Activated effector memory CD4-positive, alpha-beta T cell treated with Interleukin-2 at 50 U/mL for 16 hours (primary cell): ENCODE measurements at places on chromosomes 4 and X.

DNA sequence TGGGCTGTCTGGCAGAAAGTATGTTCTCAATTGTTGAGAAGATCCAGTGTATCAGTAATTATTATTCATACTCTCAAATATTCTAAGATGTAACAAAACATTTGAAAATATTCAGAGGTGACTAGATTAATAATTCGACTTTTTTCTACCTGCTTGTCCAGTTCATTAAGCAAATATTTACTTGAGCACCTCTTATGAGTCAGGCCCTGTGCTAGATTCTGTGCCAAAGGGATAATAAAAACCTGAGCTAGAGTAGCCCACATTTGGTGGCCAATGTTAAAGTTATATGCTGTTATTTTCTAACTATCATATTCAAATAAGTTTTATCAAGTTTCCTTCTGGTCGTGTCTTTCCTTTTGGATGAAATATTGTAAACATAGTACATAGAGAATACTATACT, 58.5 kb downstream of the ARHGAP10 start:
- no peak for DNase-seq

- no peak for DNase-seq
Measured at GRCh38 chr4:6509587-6509986, 37.2 kb upstream of the PPP2R2C start.

- no peak for DNase-seq
Measured at GRCh38 chrX:71489540-71489939, 43.4 kb upstream of the OGT start.

DNA sequence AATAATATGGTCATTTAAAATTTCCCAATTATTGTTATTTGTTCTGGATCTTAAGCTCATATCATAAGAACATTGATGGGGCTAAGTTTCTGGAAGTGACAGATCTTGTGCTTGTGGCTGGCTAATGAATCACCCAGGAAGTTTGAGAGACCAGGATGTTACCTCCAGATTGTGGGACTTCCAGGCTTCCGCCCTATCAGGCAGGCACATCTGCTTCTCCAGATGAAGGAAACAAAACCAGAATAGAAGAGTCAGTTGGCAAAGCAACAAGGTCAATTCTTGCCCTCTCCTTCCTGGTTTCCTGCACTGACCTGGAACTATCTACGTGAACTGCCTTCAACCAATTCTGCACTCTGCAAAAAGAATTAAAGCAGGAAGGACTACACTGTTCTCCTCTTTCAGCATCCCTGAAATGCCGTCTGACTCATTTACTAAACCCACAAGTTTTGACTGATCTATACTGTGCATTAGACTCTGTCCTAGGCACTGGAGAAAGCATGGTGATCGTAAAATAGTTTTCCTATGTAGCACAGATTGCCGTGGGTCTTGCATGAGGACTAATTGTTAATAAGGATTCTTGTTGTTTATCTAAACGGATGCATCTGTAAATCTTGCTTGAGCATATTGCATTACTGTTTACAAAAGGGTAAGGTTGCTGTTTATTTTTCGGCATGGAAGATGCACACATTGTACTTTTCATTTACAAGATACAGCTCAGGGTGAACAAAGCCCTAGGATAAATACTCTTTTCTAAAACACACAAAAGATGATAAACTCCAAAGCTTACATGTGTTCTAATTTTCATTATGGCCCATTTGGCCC, 74.6 kb downstream of the AMELX start:
- no peak for DNase-seq

- DNase-seq = no peak
Measured at GRCh38 chr4:26000274-26000950, 86.4 kb downstream of the SMIM20 start.

DNA sequence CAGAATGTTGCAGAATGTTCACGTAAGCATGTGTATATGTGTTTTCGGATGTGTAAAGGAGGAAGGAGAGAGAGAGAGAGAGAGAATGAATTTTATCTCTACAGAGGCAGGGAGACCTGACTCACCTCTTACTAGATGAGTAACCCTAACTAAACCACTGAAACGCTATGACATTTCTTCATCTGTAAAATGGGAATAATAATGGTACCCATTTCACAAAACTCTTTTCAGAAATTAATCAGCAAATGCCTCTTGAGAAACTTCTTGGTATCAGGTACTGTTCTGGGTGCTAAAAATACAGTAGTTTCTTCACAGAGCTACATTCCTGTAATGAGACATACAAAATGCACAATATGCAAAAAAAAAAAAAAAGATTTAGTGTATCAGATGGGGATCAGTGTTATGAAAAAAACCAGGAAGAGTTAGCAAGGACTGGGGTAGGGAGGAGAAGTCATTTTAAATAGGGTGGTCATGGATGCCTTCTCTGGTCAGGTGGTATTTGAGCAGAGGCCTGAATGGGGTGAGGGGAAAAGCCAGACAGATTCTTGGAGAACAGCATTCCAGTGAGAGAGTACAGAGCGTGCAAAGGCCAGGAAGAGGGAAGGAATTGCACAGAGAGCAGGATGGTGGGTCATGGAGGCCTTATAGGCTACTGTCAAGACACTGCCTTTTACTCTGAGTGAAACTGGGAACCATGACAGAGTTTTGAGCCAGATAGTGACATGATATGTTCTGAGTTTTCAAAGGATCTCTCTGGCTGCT, 84.9 kb upstream of the SPANXB1 start:
- no peak for DNase-seq

- no peak for DNase-seq
Measured at GRCh38 chr4:100539706-100540105, 21.9 kb upstream of the EMCN start.

DNA sequence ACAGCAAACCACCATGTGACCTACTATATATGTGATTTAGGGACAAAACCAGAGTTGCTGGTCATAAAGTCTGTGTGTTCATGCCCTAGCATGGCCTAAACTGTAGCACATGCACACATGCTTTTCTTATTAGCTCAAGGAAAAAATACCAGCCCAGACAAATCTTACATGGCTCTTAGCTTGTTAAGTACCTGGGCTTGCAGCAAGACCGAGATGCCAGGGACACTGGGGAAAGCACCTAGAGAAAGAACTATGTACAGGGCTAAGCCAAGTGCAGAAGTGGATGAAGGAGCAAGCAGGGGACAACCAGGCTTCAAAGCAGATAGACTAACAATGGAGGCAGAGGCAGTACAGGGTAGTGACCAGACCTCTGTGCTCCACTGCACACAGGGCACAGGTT, 3.4 kb upstream of the GABRE start:
- DNase-seq = no peak

- DNase-seq = no peak
Measured at GRCh38 chr4:68132342-68132741, 2.7 kb upstream of the TMPRSS11F start.

- no peak for DNase-seq
Measured at GRCh38 chrX:29890004-29890403, 325.4 kb upstream of the MAGEB2 start.

DNA sequence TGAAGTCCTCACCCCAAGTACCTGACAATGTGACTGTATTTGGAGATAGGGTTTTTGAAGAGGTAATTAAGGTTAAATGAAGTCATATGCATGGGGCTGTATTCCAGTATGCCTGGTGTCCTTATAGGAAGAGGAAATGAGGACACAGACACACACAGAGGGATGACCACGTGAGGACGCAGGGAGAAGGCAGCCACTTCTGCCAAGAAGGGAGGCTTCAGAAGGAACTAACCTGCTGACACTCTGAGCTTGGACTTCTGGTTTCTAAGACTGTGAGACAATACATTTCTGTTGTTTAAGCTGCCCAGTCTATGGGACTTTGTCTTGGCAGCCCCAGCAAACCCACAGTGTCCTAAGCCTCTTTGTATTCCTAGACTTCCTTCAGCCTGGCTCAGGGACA, 3.0 kb upstream of the SLC2A9 start:
- no peak for DNase-seq

- DNase-seq = no peak
Measured at GRCh38 chr4:13546941-13547484, 2.7 kb upstream of the NKX3-2 start.

DNA sequence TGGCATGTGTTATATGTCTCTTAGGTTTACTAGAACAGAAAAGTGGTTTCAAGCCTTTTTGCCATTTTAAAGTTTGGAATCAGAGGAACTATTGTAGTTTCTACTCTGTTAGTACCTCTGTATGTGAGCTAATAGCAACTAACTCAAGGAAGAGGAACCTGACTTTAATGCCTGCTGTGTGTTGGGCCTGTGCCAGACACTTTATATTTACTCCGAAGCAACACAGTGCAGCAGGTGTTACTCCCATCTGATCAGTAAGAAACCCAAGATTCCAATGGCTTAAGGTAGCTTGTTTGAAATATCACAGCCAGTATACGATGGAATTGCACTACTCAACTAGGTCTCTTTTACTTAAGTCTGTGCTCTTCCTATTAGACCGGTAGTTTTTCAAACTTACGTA, 79.2 kb downstream of the USP9X start:
- DNase-seq = no peak

GRCh38 chr4:48195374-48195773, 61.3 kb upstream of the TXK start:
- no peak for DNase-seq

DNA sequence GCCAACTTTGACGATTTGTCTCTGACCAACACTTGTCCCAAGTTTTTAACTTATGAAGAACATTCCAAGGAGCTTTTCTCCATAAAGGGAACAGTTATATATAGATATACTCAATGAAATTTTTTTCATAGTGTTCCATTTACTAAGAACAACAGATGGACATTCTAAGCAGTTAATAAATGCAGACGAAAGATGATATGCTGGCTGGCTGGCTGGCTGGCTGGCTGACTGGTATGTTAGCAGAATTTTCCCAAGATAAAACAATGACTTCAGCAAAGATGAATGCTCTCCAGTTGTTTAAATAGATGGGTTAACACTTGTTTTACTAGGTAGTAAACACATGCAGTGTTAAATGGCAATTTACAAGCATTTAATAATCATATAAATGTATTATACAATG, 62.2 kb downstream of the SPANXN3 start:
- no peak for DNase-seq

DNA sequence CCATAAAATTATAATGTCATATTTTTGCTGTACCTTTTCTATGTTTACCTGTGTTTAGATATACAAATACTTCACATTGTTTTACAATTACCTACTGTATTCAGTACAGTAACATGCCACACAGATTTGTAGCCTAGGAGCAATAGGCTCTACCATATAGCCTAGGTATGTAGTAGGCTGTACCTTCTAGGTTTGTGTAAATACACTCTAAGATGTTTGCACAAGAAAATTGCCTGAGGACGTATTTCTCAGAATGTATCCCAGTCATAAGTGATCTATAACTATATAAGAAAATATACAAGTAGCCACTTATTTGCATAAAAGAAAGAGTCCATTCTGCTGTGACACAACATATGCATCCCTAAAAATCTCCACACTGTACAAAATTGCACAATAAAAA, 36.3 kb upstream of the SCML1 start:
- no peak for DNase-seq

DNA sequence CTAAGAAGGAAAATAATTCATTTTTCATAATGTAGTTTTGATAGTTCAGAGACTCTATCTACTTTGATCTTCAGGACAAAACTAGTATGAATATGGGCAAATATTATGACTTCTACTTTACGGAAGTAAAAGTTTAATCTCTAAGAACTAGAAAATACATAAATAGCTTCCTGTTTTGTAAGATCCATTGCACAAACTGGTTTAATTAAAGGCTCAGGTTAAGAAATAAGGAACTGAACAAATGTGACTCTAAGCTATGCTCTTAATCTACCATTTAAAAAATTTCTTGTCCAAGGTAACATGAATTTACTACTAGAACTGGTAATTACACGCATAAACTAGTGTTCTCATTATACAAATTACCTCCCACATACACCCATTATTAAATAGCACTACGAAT, 360.6 kb downstream of the INPP4B start:
- no peak for DNase-seq

GRCh38 chr4:32569861-32570260, 1849.7 kb downstream of the PCDH7 start:
- DNase-seq = no peak

DNA sequence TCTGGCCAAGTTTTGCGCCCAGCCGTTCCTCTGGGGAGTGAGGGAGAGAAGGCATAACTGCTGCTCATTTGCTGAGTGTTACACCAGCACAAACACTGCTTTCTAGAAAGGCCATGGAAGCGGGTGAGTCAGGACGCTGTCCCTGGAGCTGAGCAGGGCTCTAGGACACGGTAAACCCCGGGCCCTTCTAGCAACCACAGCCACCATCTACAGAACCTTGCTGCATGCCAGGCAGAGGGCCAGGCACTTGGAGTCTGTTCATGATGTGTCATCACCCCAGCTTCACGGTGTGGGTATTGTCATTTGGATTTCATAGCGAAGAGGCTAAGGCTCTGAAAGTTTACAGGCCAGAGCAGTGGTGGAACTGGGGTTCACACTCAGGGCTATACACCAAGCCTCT, 31.8 kb upstream of the C4orf50 start:
- DNase-seq = no peak

GRCh38 chrX:119481323-119481801, 13.1 kb downstream of the SLC25A5 start:
- no peak for DNase-seq

DNA sequence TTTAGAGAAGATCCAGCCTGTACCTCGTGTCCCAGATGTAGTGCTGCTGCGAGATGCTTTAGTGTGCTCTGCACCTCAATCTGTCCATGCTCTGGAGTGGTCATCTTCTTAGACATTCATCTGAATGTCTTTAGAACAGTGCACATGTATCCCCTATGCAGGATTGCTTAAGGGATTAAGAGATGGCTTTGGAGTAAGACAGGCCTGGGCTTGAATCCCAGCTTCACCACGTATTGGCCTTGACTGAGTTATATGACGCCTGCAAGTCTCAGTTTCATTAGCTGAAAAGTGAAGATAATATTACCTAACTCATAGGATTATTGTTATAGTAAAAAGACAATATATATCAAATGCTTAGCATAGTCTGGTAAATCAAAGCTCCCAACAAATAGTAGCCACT, 98.3 kb downstream of the NFKB1 start:
- no peak for DNase-seq

DNA sequence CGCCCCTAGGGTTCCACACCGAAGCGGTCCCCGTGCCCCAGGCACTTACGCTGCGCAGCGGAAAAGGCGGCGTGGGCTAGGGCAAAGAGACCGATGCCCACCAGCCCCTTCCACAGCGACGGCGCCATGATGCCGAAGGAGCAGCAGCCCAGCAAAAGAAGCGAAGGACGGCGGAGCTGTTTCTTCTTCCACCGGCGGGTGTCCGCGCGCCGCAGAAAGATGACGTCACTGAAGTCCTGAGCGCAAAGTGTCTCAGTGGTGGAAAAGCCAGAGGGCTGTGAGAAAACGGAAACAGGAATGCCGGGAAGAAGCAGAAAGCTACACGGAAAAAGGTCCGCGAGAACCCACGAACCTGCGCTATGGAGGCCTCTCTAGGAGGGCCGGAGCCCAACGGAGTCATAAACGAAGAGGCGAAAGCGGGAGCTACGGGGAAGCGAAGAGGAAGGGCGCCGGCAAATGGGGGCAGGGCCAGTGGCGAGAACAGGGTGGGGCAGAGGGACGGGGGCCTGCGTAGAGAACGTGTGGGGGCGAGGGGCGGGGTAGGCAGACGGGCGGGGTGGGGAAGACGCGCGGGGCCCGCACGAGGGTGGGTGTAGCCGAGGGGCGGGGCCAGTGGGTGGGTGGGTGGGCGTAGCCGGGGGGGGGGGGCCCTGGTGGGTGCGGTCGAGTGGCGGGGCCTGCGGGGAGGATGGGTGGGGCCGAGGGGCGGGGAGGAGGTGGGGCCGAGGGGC, at the start of gene MMGT1:
MMGT1 (minus strand) TSS at position 441 of the 731 bp plus-strand sequence; CDS start at position 128, 313 bp downstream.
- DNase-seq = peak; percentile 74

GRCh38 chrX:139759637-139760036, 51.7 kb upstream of the MCF2 start:
- DNase-seq = no peak
